ENCODE measurements at places on chromosomes 7 and 10.
A peak's percentile ranks its signal among the peaks of the same experiment; 100 is the strongest.

- DNase-seq = no peak
Observed at GRCh38 chr10:93379731-93380575, 102.2 kb downstream of the MYOF start.

DNA sequence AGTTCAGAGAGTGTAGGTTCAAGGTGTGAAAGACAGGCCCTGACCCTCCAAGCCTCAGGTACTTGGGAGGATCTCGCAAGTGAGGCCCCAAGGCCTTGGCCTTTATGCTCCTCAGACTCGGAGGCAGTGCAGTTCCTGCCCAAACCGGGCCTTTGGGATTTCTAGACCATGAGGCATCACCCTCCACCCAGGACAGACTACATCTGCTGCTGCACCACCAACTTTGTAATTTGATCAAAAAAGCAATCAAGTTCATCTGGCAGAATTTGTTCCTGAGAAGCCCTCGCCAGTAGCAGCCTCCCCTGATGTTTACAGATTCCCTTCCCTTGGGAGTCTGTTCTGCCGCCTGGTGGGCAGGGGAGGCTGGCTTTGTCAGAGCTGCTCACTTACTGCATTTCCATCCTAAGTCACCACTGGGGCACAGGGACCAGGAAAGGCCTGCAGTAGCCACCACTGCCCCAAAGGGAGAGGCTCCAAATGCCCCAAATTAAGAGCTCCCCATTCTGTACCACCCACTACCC is 2.1 kb downstream of the CAMK2G start:
- peak; percentile 74 for DNase-seq

- no peak for DNase-seq
Observed at GRCh38 chr7:564176-564865, 44.7 kb upstream of the PDGFA start.

- DNase-seq = no peak
Observed at GRCh38 chr10:124650263-124650662, 93.9 kb downstream of the FAM53B start.

DNA sequence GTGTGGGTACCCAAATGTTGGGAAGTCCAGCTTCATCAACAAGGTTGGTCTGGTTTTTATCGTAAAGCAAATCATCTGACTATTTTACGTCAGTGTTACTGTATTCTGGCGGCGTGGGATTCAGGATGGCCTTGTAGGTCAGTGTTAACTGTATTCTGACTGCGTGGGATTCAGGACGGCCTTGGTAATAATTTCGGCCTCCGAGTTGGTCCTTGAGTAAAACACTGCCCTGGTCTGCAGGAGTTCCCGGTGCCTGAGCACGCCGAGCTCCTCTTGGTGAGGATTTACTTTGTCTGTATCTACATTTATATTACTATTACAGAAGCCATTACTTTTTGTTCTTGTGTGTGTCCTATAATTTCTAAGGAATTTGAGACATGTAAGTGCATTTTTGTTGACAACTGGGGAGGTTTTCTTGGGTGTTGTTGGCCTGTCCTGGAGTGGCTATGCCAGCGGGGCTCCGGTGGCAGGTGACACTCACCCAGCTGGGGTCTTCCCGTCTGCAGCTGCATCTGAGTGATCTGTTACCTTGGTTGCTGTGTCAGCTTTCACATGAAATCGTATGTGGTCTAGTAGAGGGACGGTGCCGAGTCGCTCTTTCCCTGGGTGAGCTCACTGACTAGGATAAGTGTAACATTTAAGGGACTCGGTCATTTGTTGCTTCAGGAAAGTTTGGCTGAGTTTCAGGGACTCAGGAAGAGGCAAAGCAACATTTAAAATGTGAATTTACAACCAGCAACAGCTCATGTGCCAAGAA is 9.2 kb downstream of the GTPBP4 start:
- no peak for DNase-seq

DNA sequence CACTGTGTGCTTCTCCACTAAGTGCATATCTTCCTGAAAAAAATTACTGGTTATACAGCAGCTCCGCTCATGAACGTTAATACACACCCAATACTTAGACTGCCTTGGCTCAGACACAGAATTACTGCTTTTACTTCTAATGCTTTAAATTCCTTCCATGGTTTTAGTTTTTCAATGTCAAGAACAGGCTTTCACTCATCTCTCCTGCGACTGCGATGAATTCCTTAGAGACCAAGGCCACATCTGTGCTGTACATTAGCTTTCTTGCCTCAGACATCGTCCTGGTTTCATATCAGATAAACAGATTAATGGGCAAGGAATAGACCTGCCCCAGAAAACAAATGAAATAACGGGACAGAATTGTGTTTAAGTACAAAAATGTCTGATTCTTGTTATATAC is 120.2 kb downstream of the CYP26A1 start:
- DNase-seq = no peak

GRCh38 chr10:101124933-101125332 is 6.2 kb upstream of the TLX1 start:
- no peak for DNase-seq

DNA sequence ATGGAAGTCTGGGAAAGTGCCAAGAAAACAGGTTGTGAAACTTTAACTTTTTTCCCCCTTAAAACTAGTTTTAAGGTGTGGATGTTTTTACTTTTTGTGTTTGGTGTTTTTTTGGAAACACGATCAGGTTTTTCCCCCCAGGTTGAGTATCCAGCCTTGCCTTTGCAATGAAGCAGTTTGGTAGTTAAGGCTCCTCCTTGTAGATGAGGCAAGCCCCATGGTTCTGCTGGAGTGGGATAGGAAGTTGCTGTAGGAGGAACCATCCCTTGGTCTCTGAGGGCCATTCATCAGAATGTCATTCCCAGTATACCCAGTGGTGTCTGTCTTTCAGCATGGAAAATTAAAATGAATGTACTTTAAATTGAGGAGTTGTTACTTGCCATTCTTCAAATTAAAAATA is 2.7 kb downstream of the CUL1 start:
- DNase-seq = no peak

DNA sequence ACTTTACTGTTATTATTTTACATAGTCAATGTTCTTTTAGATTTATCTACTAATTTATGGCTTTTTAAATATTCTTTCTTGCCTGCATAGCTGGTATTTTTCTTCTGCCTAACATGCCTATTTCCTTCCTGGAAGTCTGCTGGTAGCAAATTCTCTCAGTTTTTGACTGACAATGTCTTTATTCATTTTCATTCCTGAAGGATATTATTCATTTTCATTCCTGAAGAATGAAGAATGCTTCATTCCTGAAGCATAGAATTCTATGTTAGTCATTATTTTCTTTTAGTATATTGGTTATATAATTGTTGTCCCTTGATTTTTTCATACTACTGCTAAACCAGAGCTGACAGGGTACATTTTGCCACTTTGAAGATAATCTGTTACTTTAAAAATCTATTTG is 41.8 kb downstream of the TMEM168 start:
- no peak for DNase-seq

GRCh38 chr10:113562704-113563103 is 9.9 kb downstream of the HABP2 start:
- DNase-seq = no peak

DNA sequence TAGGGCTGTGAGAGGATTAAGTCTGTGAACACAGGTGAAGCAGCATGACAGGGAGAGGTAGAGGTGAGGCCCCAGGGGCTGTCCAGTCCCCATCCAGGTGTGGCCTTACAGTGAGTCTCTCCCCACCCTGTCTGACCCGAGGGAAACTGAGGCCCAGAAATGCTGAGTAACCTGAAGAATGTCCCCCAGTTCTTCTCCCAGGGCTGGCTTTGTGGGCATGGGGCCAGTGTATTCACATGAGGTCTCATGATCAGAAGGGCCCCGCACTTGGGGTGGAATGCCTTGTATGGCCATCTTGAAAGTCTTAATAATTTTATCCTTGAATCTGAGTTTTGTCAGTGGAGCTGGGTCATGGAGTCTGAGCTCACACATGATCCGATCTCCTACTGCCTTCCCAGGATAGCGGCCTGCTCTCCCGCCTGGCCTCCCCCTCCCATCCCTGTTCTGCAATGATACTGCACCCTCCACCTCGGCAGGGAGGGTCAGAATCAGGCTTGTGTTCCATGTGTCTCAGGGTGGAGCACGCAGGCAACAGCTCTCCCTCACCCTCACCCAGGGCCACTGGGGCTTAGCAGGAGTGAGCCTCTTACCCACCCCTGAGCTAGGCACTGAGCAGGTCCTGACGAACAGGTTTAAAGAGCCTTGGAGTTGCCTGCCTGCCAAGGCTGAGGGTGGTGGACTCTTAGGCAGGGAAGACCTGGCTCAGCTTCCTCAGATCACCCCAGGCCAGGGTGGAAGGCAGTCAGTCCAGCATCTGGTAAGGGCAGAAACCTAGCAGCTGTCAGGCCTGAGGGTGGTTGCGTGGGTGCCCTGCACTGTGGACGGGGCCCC is 41.4 kb upstream of the NPFFR1 start:
- DNase-seq = no peak

GRCh38 chr10:62653254-62653653 is 151.3 kb upstream of the ADO start:
- no peak for DNase-seq

- no peak for DNase-seq
Observed at GRCh38 chr7:50268223-50268622, 36.3 kb upstream of the IKZF1 start.
